ENCODE measurements at places on chromosomes 3 and 15. TPM values are rescaled to one million over a fixed set of nuclear protein-coding genes. Genes with fewer than 3 reads are reported as not detected.

Gene THUMPD3
- 48.4 TPM for total RNA-seq

- DNase-seq: no peak
These were observed 23.1 kb upstream of the MITF start for GRCh38 chr3:69716119-69716518.

DNA sequence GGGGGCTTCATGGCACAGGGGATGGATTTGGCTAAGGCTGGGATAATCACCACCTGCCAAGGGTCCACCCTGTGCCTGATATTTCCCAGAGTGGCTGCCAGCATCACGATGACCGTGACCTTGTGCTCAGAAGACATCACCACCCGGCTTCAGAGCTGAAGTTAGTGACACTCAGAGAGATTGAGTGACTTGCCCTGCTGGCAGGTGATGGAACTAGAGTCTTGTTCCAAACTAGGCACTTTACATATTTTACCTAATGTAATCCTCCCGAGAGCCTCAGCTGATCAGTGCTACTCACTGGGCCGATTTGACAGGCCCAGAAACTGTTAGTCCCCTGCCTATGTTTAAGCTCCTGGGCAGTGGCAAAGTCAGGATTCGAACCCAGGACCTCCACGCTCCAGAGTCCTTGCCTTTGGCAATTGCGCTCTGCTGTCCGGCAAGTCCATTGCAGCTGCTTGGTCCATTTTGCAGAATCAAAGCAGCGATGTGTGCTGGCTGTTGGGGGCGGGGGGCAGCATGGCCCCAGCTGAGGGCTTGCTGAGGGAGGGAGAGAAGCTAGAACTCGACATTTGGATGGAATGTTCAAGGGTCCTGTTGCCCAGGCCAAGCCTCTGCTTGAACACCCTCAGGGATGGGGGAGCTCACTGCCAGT is 74.8 kb upstream of the GATA2 start:
- DNase-seq: no peak

DNA sequence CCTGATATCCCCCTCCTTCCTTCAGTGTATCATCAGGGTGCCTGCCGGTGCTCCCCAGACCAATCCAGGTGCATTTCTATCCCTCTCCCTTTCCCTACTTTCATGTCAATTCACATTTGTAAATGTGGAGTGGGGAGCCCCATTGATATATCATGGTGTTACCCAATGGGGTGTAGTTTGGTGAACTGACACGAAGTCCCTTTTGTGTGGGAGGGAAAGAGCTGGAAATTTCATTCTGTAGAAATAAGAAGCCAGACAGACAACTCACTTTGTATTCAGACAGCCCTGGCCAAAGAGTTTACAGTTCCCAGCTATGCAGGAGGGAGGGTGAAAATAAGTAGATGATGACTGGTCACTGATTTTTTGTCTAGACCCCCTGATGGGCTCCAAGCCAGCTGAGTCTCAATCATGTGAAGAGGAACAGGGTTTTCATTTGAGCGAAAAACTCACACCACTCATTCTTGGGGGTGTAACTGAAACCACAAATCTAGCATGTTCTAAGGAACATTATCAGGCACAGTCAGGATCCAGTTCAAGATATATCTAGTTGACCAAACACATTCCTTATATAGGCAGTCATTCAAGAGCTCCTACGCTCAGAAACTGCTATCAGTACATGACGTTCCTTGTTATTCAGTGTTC is 58.9 kb downstream of the LMCD1 start:
- DNase-seq: peak; percentile 80

Gene ARF4
- 554 TPM for total RNA-seq

DNA sequence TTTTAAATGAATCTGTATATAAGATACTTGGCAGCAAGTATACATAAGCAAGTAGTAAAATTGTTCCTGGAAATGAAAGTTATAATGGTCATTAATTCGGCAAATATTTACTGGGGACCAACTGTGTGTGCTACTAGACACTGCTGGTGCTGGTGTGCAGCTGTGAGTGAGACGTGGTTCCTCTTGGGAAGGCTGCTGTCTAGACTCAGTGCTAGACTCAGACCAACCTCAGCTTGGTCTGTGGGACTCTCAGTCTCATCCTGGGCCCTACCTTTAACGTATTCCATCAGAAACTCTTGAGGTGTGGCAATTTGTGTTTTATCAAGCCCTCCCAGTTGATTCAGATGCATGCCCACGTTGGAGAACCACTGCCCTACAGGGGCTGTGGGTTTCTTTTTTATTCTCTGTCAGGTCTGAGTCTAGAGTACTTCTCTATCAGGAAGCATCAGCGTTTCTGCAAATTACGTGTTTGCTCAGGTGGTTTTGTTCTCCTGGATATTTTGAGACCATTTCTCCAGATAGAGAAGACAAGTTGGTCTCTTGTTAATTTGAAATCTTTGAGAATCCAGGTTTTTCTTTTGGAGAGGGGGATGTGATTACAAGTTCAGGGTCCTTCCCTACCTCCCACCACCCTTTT is 6.8 kb downstream of the TLNRD1 start:
- DNase-seq: no peak

DNA sequence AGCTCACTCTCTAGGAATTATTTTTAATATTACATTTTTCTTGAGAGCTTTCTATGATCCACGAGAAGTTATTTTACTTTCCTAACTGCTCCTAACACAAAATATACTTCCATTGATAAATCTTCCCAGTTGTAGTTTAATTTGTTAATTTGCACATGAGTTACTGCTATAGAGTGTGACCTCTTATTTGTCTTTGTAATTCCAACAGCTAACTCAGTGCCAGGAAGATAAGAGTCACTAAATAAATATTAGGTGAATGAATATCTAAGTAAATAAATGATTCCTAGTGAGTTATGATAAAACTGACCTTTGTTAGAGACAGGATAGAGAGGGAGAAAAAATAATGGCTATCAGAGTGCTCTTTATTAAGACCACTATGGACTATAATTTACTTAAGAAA is 319.9 kb downstream of the NAALADL2 start:
- DNase-seq: no peak

Gene XXYLT1
- 24.4 TPM for total RNA-seq

Gene RYR3
- total RNA-seq: under 0.01 TPM

DNA sequence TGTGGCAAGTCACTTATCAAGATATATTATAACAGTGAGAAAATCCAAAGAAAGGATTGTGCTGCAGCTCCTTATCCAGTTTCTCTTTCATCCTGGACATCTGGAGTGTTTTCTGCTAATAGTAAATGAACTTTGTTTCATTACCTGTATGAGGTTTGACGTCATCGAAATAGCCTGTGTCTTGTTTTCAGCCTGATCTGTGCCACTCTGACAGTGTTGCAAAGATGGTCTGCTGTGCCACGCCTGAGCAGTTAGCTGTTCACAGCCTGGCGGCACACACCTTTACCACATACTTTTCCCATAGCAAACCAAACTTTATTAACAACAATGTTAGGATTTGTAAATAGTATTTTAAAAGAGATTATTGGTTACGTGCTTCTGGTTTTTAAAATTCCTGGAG is 34.0 kb downstream of the YEATS2 start:
- no peak for DNase-seq

GRCh38 chr3:42638339-42638842 is 15.1 kb upstream of the ZBTB47 start:
- DNase-seq: no peak

Gene PPCDC
- total RNA-seq: 32.4 TPM

- DNase-seq: no peak
These were observed 24.0 kb downstream of the COPS2 start for GRCh38 chr15:49131403-49131802.

GRCh38 chr3:156109989-156110388 is 10.4 kb upstream of the KCNAB1 start:
- no peak for DNase-seq

Gene CACNA2D2
- not detected for total RNA-seq

Gene GBE1
- 124 TPM for total RNA-seq

Gene PLSCR4
- 7.3 TPM for total RNA-seq

Gene SERPINI2
- not detected for total RNA-seq

Gene LNP1
- total RNA-seq: 10.0 TPM

Gene IQSEC1
- 8.1 TPM for total RNA-seq

Gene ZNF860
- 0.60 TPM for total RNA-seq

Gene CLRN1
- not detected for total RNA-seq

- no peak for DNase-seq
These were observed 168.4 kb upstream of the VEPH1 start for GRCh38 chr3:157671656-157672055.

DNA sequence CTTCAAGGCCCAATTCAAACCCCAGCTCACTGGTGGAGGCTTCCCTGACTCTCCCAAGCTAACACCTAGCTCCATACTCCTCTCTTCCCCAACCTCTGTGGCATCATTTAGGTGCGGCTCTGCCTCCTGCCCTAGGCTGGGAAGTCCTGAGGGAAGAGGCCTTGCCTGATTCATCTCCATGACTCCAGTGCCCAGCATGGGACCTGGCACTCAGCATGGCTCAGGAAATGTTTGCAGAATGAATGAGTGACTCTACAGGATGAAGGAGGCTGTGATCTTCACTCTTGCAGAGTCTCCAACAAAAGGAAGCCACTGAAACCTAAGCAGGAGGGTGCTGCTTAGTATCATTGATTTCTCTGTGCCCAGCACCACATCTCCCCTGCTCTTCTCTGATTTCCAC is 34.5 kb upstream of the INSYN1 start:
- no peak for DNase-seq

Gene CACNA1D
- total RNA-seq: 0.12 TPM

DNA sequence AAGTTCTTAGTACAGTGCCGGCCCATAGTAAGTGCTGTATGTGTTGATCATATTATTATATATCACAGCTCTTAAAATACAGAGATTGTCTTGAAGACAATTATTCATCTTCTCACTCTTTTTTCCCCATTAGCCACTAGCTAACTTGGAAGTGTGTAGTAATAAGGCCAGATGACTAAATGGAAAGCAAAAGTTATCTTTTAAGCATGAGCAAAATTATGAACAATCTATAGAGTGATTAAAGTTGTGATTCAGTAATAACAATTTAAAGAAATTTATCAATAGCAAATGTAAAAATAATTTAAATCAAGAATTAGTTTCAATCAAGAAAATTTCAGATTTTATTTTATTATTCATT is 630.9 kb upstream of the TBL1XR1 start:
- no peak for DNase-seq

- DNase-seq: no peak
These were observed 185.1 kb upstream of the POU1F1 start for GRCh38 chr3:87461443-87461842.
